LHCN-M2 (cell line): ENCODE measurements at places on chromosomes 7 and 10. TPM values are rescaled to one million over a fixed set of nuclear protein-coding genes. Genes with fewer than 3 reads are reported as not detected.

DNA sequence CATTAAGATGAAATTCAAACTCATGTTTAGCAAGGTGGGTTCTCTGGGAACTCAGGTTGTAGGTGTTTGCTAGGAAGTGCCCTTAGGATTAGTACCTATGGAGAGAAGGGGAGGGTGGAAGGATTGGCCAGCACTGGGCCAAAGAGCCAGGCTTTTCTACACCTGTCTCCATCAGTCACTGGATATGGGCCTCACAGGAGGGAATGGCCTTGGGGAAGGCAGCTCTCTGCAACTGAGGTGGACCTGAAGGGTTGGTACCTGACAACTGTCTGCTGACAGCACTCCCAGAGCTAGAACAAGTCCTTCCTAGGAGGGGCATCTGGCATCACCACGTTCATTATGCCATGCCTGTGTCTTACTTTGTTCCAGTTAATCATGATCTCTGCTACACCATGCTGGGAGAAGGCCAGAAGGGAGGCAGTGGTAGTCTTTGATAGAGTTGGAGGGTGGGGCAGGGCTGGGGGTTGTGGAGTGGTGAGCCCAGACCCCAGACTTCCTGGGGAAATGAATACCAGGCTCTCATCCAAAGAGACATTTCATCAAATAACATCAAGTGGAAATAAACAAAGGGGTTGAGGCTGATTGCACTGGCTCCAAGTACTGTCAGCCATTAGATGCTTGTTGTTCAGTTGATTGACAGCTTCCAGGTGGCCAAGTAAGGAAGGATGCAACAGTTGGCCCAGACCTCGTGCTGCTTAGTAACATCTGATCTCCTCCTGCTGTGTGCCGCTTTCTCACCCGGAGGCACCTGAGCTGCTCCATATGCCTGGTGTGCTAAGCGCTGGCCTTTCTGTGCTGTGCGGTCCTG is 70.6 kb upstream of the PIK3CG start:
- DNase-seq = peak; percentile 23

ZNF365 gene
- total RNA-seq = 5.3 and 6.2 TPM in 2 replicates

DNA sequence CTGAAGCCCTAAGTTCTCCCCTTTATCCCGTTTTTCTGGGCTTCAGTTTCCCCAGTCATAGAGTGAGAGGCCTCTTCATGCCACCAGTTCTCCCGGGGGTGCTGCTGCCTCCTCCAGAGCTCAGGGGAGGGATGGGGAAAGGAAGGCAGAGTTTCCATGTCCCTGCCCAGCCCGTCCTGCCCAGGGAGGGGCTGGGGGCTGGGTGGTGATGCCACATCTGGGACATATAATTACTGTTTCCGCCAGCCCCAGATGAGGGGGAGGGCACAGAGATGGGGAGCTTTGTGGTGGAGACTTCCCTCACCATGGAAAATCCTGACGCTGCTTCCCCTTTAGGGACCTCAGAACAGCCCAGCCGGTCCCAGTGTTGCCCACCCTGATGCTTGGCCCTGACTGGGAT is 4.1 kb downstream of the AQP1 start:
- DNase-seq = no peak

GRCh38 chr10:102608487-102608886 is 35.8 kb upstream of the TRIM8 start:
- DNase-seq = no peak

GRCh38 chr10:134247-135131 is 766 bp upstream of the ZMYND11 start:
- DNase-seq = peak; percentile 31

CYP3A7 gene
- 0.06 TPM in 1 of 2 replicates, not detected in the other for total RNA-seq

- no peak for DNase-seq
Measured at GRCh38 chr7:22872096-22872807, 49.6 kb upstream of the TOMM7 start.

IL6 gene
- 1.7 TPM in 1 of 2 replicates, not detected in the other for total RNA-seq

GRCh38 chr7:79244482-79244881 is 209.0 kb downstream of the MAGI2 start:
- no peak for DNase-seq

DNA sequence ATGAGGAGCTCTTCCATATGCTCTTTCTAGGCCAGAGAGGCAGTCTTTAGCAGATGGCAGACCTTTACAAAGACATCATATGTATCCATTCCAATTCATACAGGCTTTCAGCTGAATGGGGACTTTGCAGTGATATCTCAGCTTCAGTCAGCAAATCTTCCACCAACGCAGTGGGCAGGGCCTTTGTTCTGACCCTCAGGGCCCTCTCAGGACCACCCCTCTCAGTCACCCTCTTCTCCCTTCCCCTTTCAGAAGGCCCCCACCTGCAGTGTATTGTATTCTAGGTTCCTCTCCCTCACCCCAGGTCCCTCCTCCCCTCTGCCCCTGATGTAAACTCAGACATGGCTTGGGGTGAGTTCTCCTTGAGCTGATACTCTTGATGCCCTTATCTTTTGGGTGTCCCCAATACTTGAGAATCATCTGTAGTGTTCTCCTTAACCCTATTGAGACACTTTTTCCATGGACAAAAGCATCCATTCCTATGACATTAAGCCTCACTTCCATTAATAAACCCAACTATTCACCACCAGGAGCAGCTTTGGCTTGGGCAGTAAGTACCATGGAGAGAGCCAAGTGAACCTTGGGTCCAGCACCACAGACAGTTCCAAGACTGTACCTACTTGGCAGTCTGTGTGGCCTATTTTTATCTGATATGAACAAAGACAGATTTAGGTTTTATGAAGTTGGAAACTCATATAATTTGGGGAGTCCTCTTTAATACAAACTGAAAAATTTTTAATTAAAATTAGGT is 62.7 kb downstream of the ADCYAP1R1 start:
- peak; percentile 31 for DNase-seq

DNA sequence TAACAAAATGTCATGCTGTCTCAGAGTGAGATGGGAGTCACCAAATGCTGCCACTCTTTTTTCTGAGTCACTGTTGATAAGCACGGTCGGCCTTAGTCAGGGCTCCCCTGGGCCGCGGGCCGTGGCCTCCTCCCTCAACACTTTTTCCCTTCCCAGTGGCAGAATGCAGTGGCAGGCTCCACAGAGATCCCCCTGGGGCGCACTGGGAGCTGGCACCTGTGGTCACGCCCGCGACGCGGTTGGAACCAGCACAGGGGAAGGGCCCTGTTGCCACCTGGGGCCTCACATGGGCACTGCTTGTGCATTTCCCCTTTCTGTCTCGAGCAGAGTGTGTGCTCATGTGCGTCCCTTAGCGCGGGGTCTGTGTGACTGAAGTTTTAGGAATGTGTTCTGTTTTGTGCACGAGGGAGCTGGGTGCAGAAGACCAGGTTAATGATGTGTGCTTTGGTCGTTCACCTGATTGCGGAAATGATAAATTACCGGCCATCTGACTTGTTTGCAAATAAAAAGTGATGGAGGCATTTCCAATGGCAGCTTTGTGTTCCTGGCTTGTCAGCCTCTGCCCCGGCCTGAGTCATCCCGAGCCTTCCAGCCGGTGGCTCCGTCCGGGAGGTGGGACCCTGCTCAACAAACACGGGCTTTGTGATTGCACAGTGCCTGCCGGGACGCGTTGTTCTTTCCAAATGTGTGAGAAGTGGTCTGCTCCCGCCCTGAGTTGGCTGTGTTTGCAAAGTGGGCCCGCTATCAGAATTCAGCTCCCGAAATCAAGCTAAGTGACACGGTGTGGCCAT is 100.7 kb downstream of the NKX6-2 start:
- peak; percentile 28 for DNase-seq

DNA sequence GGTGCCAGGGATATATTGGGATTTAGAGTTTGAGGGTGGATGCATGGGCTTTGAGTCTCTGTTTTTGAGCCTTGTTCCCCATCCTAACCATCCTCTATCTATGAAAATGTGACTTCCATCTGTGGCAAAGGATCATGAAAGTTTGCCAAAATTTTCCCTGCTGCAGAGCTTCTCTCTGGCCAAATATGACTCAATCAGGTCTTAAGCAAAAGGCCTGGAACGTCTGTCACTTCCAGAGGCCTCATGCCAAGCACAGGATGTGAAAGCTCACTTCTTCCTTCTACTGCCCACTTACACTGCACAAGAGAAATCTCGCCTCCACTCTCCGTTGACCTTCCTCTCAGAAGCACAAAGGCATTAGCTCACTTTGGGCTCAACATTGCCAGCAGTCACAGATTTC is 696.9 kb upstream of the NRP1 start:
- DNase-seq = peak; percentile 42

DNA sequence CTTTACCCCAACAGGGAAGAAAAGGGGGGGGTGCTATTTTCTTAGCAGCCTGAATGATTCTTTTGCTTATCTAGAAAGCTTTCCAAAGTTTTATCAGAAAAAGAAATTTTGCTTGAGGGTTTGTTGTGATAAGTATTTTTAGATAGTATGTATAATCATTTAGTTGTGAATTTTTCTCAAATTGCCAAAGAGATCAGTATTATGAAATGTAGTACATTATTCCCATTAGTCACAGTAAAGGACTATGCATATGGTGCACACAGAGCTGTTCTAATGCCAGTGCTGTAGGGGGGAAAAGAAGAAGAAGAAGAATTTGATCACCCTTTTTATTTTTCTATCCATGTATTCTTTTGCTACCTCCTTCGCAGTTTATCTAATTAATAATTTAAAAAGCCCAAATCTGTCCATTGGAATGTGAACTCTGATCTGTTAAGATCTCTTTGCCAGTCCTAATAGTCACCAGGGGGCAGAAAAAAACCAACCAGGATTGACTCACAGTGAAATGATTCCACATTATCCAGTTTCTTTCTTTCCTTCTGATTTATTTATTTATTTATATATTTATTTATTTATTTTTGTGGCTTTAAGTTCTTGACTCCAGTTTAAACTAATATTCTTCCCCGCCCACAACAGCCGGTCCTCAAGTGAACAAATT is 4.7 kb downstream of the RBM20 start:
- DNase-seq = peak; percentile 60
